ENCODE measurements at places on chromosomes 4 and X.

- H3K4me1 ChIP-seq = no peaks in the 10 kb centered on the region
- H3K4me3 ChIP-seq = no peak overlapping the region
- no peaks in the 10 kb centered on the region for H3K27me3 ChIP-seq
- no peak overlapping the region for H3K27ac ChIP-seq
Observed at GRCh38 chr4:124535003-124535402, 177.5 kb downstream of the ANKRD50 start.

- peak overlapping the region; percentile 51 for H3K27ac ChIP-seq
- H3K4me3 ChIP-seq = no peak overlapping the region
- no peaks in the 10 kb centered on the region for H3K36me3 ChIP-seq
- H3K4me1 ChIP-seq = peaks cover 13% of the 10 kb centered on the region
Observed at GRCh38 chr4:2045518-2045951, 13.6 kb upstream of the NAT8L start.

GRCh38 chr4:94345969-94346368 lies 3.3 kb upstream of the HPGDS start:
- DNase-seq = no peak
- H3K4me1 ChIP-seq = no peaks in the 10 kb centered on the region
- H3K4me3 ChIP-seq = no peak overlapping the region
- H3K27me3 ChIP-seq = no peaks in the 10 kb centered on the region
- H3K27ac ChIP-seq = no peak overlapping the region

GRCh38 chr4:174467107-174467506 lies 55.2 kb downstream of the HPGD start:
- no peaks in the 10 kb centered on the region for H3K27me3 ChIP-seq
- no peaks in the 10 kb centered on the region for H3K36me3 ChIP-seq
- no peaks in the 10 kb centered on the region for H3K4me1 ChIP-seq
- no peak for DNase-seq
- no peak overlapping the region for H3K4me3 ChIP-seq
- no peak overlapping the region for H3K27ac ChIP-seq

- H3K36me3 ChIP-seq = no peaks in the 10 kb centered on the region
- no peaks in the 10 kb centered on the region for H3K27me3 ChIP-seq
- H3K27ac ChIP-seq = no peak overlapping the region
- H3K4me3 ChIP-seq = no peak overlapping the region
Observed at GRCh38 chr4:103934178-103934789, 214.5 kb upstream of the TACR3 start.

DNA sequence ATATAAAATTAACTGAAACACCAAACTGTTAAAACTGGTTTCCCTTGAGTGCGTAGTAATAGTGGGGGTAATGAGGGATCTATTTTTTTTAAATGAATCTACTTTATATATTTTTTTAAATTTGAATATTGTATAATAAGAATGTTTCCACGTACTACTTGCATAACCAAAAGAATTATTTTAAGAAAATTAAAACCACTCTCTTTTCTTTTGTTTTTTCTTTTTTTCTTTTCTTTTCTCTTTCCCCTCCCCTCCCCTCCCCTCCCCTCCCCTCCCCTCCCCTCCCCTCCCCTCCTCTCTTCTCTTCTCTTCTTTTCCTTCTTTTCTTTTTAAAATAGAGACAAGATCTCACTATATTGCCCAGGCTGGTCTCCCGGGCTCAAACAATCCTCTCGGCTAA lies 166.9 kb upstream of the MID1 start:
- no peaks in the 10 kb centered on the region for H3K27me3 ChIP-seq
- H3K4me1 ChIP-seq = no peaks in the 10 kb centered on the region
- H3K36me3 ChIP-seq = no peaks in the 10 kb centered on the region
- H3K4me3 ChIP-seq = no peak overlapping the region
- H3K27ac ChIP-seq = no peak overlapping the region

GRCh38 chrX:47483306-47484268 lies 565 bp upstream of the ZNF41 start:
- H3K27me3 ChIP-seq = no peaks in the 10 kb centered on the region
- peaks cover 26% of the 10 kb centered on the region for H3K4me1 ChIP-seq
- H3K36me3 ChIP-seq = no peaks in the 10 kb centered on the region
- peak overlapping the region; percentile 79 for H3K4me3 ChIP-seq
- DNase-seq = peak; percentile 22

DNA sequence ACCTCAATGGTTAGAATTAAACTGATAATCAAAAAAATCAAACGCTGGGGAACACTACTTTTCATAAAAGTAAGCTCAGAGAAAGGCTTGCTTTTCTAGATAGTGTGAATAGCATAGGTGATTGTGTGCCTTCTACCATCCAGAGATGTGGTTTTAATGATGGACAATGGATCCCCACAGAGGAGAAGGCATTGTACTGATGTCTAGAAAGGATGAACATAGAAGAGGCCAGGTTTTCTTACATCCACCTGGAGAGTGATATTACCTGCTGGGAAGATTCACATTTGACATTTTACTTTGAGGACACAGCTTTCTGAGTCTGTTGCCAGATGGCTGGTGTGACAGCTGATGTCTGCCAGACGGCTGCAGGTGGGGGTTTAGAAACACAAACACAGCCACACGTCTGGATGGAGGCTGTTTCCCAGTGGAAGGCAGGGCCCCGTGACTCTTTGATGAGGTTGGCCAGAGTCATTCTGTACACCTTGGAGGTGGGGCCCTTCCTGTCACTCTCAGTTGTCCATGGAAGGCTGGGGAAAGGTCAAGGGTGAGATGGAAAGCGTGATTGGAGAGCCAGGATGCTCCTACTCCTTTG lies 114.4 kb downstream of the PSAPL1 start:
- H3K27me3 ChIP-seq = no peaks in the 10 kb centered on the region
- no peaks in the 10 kb centered on the region for H3K4me1 ChIP-seq
- H3K27ac ChIP-seq = no peak overlapping the region
- no peak for DNase-seq

- no peak overlapping the region for H3K27ac ChIP-seq
- H3K4me1 ChIP-seq = peaks cover 33% of the 10 kb centered on the region
- H3K27me3 ChIP-seq = no peaks in the 10 kb centered on the region
- H3K36me3 ChIP-seq = no peaks in the 10 kb centered on the region
- H3K4me3 ChIP-seq = no peak overlapping the region
Observed at GRCh38 chr4:41586675-41587225, 48.8 kb downstream of the LIMCH1 start.

GRCh38 chrX:29488919-29489318 lies 726.4 kb upstream of the MAGEB2 start:
- H3K4me3 ChIP-seq = no peak overlapping the region
- H3K36me3 ChIP-seq = no peaks in the 10 kb centered on the region
- H3K4me1 ChIP-seq = no peaks in the 10 kb centered on the region
- no peak overlapping the region for H3K27ac ChIP-seq
- H3K27me3 ChIP-seq = no peaks in the 10 kb centered on the region

DNA sequence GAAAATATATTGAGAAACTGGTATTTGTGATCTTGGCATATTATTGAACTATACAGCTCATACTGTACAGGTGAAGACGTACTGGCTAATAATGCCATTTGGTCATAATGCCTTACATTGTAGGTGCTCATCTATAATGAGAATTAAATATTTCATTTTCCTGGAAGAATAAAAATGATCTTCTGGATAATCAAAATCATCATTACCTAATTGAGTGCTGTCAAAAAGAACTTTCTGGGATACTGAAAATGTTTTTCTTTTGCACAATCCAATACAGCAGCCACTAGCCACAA lies 4.1 kb downstream of the RASGEF1B start:
- H3K4me3 ChIP-seq = no peak overlapping the region
- peaks cover 2% of the 10 kb centered on the region for H3K4me1 ChIP-seq
- H3K27ac ChIP-seq = no peak overlapping the region
- no peak for DNase-seq
- H3K27me3 ChIP-seq = no peaks in the 10 kb centered on the region

DNA sequence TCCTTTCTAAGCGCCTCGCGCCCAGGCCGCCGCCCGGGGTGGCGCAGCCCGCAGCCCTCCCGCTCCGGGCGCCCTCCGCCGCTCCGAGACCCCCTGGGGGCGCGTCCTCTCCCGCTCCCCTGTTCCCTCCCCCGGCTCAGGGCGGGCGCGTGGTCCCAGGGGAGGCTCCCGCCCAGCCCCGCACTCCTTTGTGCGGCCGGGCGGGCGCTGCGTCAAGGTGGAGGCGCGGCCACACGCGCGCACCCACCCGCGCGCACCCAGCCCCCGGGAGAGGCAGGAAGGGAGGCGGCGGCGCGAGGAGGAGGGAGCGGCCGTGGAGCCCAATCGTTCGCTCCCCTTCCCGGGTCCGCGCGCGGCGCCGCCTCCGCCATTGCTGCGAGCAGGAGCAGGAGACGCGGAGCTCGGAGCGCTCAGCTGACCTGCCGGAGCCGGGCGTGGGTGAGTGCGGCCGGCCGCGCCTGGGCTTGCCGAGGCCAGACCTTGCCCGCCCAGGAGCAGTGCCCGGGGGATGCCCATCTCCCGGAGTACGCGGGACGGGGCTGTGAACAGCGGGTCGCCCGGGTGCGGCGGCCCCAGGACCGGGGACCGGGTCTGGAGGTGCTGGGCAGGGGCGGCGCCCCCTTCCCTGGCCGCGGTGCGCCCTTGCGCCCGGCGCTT lies at the start of gene NSG1:
NSG1 (plus strand) TSS at position 367 of the 657 bp plus-strand sequence. CDS start 528 bp downstream, outside the sequence.
- H3K4me1 ChIP-seq = peaks cover 13% of the 10 kb centered on the region
- H3K36me3 ChIP-seq = no peaks in the 10 kb centered on the region
- peak within 1 kb of the TSS; percentile 56 for H3K4me3 ChIP-seq
- DNase-seq = no peak
- H3K27me3 ChIP-seq = peaks cover 42% of the 10 kb centered on the region
- no peak within 1 kb of the TSS for H3K27ac ChIP-seq

DNA sequence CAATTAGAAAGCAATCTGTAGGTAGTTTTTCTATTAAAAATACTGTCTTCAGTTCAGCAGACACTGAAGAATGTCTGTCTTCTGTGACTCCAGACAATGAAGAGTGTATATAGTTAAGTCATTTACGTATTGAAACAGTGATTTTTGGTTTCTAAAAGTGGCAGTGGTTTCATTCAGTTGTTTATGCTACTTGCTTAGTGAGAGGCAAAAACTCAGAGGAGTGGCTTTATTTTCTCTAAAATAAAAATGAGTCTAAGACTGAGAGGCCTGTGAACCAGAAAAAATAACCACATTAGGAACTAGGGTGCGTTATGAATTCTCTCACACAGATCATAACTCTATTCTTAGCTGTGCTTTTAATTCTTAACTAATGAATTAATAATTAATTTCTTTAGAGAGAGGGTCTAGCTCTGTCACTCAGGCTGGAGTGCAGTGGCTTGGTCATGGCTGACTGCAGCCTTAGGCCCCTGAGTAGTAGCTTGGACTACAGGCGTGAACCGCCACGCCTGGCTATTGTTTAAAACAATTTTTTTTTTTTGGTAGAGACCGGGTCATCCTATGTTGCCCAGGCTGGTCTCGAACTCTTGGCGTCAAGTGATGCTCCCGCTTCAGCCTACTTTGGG lies 31.4 kb downstream of the FREM3 start:
- no peak overlapping the region for H3K4me3 ChIP-seq
- no peaks in the 10 kb centered on the region for H3K27me3 ChIP-seq
- no peak for DNase-seq
- no peaks in the 10 kb centered on the region for H3K36me3 ChIP-seq

DNA sequence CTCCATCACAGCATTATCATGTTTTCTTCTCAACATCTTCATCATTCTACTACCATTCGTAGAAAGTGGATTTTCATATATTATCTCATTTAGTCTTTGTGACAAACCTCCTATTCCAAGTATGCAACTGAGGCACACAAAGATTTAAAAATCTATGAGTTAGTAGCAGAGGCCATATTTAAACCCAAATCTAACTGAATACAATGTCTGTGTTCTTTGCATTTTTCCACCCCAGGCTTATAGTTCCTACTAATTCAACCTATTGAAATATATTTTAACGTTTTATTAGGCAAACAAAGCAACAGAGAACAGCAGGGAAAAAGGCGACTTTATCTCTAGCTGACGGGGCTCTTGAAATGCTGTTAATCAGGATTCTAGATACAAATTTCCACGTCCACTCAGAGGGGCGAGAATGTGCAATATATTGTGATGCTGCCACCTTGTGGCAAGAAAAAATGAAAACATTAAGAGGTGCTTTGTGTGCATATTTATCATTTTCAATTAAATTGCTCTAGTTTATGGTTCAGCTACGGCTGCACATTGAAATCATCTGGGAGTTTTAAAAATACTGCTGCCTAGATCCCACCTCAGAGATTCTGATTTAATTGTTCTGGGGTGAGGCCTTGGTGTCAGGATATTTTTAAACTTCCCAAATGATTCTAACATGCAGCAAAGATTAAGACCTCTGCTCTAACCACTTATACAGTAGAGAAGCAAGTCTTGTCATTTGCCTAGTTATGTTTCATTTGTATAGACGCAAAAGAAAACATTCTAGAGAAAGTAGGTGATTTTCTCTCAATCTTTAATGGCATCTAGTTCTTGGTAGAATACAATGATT lies 315.9 kb downstream of the MAPK10 start:
- no peaks in the 10 kb centered on the region for H3K27me3 ChIP-seq
- H3K4me3 ChIP-seq = no peak overlapping the region
- no peak overlapping the region for H3K27ac ChIP-seq
- H3K4me1 ChIP-seq = peaks cover 4% of the 10 kb centered on the region
- no peaks in the 10 kb centered on the region for H3K36me3 ChIP-seq

DNA sequence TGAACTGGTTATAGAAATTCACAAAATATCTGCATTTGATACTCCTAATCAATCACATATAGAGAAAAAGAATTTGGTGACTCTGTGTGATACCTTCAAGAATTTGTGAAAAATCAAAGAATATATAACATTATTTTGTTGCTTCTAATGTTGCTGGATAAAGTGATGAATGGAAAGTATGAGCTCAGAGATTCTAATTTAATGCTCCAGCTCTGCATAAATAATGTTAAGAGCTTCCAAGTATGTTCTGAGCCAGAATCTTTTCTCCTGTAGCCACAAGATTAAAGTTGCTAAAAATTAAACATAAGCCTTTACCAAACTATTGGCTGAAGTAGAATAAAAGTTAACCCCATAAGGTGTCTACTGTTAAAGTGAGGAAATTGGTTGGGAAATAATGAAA lies 294.7 kb upstream of the CT83 start:
- no peak overlapping the region for H3K4me3 ChIP-seq
- no peak overlapping the region for H3K27ac ChIP-seq
- no peaks in the 10 kb centered on the region for H3K4me1 ChIP-seq
- no peak for DNase-seq
- no peaks in the 10 kb centered on the region for H3K36me3 ChIP-seq

DNA sequence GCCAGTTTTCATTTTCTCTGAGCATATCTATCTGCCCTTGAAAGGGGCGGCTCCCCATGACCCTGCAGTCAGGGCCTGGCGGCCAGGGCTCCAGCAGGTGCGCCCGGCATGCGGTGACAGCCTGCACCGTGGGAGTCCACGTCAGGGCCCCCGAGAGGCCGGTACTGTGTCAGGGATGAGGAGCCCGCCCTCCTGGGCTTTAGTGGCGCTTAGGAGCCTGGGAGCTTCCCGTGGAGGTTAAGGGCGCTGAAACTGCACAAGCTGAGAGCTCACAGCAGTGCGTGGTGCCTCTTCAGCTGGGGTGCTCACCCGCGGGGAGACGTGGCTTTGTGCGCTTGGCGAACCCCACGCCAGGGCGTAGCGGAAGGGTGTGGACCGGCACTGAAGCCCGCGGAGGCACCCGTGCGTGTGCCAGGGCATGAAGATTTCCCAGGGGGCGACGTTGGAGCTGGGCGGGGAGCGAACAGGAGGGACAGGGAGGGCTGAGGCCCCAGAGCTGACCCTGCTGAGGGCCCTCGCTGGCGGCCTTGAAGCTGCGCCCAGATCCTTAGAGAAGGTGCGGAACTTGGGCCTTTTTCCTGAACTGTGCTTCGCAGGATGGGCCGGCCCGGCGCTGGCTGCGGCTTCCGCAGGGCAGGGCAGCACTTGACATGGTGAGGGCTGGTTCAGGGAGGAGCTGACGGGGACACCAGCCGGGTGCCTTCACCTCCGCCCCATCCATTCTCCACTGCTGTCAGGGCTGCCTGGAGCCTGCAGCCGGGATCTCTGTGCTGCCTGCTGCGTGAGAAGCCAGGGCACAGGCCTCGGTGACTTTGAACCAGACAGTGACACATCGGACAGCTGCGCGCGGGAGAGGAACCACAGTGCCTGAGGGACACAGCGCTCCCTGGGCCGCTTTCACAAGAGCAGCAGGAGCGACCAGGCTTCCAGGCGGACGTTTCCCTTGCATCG lies 32.9 kb downstream of the HTT-AS start:
- peak overlapping the region; percentile 87 for H3K27ac ChIP-seq
- DNase-seq = peak; percentile 71
- H3K36me3 ChIP-seq = no peaks in the 10 kb centered on the region
- peaks cover 20% of the 10 kb centered on the region for H3K4me1 ChIP-seq
